ENCODE measurements at places on chromosomes 3 and 15. TPM values are rescaled to one million over a fixed set of nuclear protein-coding genes. Genes with fewer than 3 reads are reported as not detected.

ECE2 gene
- total RNA-seq = not detected

DPPA4 gene
- not detected for total RNA-seq

EPHA6 gene
- total RNA-seq = not detected

LRRC2 gene
- not detected for total RNA-seq

ADGRG7 gene
- not detected for total RNA-seq

PCSK6 gene
- total RNA-seq = 9.4 TPM

PCOLCE2 gene
- total RNA-seq = 70.4 TPM

MDFIC2 gene
- not detected for total RNA-seq

GHRL gene
- total RNA-seq = not detected

SLC51B gene
- total RNA-seq = not detected

KBTBD13 gene
- not detected for total RNA-seq

TRH gene
- not detected for total RNA-seq

GPR15 gene
- total RNA-seq = not detected

LRTM1 gene
- total RNA-seq = not detected

FBXO40 gene
- total RNA-seq = not detected

VIPR1 gene
- total RNA-seq = not detected

AADACL2 gene
- not detected for total RNA-seq

CFAP100 gene
- not detected for total RNA-seq

TM2D3 gene
- 25.7 TPM for total RNA-seq

NR1D2 gene
- total RNA-seq = 9.3 TPM

MEX3B gene
- total RNA-seq = 5.5 TPM

CD276 gene
- 198 TPM for total RNA-seq

RTP4 gene
- not detected for total RNA-seq

LYZL4 gene
- total RNA-seq = not detected

OR5K2 gene
- total RNA-seq = not detected

TM4SF1 gene
- 60.5 TPM for total RNA-seq

COL6A5 gene
- not detected for total RNA-seq

RYR3 gene
- total RNA-seq = 0.12 TPM

RBM15B gene
- 31.5 TPM for total RNA-seq
